K562 (cell line): ENCODE measurements at places on chromosomes 7 and 10. TPM values are rescaled to one million over a fixed set of nuclear protein-coding genes. Genes with fewer than 3 reads are reported as not detected.

DNA sequence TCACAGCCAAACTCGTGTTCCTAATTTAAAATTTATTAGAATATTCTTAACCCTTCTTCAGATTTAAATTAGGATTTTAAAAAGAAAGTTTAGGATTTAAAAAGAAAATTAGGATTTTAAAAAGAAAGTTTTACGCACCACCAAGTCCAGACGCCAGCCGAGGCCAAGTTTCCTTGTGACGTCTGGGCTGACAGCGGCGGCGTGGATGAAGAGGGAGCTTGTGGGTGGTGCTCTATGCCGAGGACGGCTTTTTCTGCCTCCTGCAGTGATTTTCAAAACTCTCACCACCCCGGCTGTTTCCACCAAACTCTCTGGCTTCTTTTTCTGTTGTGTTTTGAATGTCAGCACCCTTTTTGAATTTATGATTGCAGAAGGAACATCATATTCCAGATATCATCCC, 252.9 kb downstream of the DNAJB6 start:
- no peak for DNase-seq

DNA sequence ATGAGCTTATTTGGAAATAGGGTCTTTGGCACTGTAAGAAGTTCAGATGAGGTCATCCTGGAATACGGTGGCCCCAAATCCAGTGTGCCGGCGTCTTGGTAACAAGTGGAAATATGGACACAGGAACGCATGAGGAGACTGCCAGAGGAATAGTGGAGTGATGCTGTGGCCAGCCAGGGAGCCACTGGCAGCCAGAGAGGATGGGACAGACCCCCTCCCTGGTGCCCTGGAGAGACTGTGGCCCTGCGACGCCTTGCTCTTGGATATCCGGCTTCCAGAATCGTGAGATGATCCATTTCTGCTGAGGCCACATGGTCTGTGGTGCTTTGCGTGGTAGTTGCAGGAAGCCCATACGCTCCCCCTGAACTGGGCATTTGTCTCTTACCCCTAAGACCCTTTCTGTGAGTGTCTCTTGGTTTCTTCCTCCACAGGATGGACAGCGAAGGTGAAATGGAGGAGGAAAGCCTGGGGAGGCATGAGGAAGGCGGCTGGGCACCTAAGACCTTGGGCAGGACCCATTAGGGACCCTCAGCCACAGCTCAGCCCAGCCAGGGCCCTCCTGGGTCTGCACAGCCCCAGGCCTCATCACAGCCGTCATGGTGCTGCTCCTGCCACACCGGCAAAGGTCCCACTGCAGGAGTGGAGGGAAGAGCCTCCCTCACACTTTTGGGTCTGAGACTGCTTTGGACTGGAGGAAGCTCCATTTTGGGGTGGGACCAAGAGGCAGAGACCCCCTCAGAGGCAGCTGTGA, 53.6 kb downstream of the INSIG1 start:
- no peak for DNase-seq

DNA sequence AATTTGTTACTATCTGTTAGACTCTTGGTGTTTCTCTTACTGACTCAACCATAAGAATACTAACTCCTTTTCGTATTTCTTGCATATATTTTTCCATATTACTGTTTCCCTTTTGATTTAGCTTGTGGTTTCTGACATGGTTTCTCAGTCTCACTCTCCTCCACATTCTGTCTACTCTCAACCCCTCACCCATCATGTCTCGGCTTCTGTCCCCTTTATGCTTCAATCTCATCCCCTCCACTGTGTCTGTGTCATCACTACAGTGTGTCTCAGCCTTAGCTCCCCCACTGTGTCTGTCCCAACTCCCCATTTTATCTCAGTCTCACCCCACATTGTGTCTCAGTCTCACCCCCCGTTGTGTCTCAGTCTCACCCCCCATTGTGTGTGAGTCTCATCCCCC, 126.9 kb downstream of the VIPR2 start:
- DNase-seq = no peak

GRCh38 chr7:37901236-37901827, 15.3 kb downstream of the SFRP4 start:
- DNase-seq = peak; percentile 58

- DNase-seq = no peak
Observed at GRCh38 chr10:97873569-97873968, 23.9 kb downstream of the GOLGA7B start.

GRCh38 chr10:126165874-126166273, 222.4 kb downstream of the ADAM12 start:
- no peak for DNase-seq

DNA sequence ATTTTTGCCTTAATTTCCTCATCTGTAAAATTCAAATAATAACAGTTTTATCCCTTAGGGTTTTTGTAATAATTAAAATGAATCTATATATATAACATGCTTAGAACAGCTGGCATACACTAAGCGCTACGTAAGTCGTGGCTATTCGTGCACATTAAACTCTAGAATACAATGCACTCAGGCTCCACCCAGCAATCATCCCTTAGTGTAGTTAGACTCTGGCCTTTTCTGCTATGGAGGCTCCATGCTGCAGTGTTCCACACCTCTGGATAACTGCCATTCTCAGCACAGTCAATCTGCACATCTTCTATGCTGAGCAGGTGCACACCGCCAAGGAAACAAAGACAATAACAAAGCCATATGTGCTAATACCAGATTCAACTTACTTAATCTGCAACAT, 92.9 kb downstream of the IPMK start:
- DNase-seq = no peak

DNA sequence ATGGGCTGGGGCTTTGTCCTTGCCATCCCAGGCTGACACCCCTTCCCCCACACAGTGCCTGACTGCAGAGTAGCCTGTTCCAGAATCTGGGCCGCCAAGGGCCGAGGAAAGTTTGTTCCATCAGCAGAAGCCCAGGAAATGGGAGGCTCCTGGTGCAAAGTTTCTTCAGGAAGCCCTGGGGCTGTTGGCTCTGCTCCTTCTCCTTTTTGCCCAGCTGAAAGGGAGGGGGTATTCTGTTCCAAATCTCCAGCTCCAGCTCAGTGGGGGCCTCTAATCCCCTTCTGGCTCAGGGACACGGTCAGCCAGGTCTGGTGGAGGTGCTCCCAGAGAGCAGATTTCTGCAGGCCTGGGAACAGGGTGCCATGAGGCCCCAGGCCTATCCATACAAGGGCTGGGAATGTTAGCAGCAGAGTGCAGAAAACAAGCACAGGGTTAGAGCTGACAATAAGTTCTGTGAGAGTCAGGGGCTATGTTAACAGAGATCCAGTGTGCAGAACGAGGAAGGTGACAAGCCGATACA, 399.5 kb downstream of the RPS24 start:
- DNase-seq = no peak

DNA sequence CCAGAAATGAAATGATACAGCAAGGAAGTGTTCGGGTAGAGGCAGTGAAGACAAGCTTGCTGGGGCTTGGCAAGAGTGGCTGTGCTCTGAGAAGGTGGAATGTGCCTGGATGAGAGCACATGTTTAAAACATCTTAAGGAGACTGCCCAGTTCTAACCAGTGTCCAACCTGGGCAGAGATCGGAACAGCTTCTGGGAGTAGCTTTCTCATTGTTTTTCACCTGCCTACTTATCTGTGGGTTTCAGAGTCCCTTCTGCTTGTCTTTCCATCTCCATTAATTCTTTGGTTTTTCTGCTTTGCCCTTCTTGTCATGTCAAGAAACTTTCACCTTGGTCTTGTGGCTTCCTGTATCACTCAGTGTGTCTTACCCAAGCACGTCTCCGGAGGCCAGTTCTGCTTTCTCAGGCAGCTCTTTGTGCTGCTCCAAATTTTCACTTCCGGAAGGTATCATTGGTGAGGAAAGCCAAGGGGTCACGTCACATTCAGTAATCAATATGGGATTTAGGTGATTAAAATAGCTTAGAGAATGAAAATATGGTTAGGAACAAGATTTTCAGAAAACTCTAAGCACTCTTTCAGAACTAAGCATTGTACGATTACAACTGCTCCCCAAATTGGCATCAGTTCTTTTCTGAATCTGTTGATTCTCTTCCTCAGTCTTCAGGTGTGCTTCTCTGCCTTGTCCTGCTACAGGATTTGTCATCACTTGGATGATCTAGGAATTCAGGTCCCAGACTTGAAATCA, 5.5 kb upstream of the LAMB4 start:
- no peak for DNase-seq

- DNase-seq = no peak
Observed at GRCh38 chr7:37344886-37345579, 103.6 kb downstream of the ELMO1 start.

- no peak for DNase-seq
Observed at GRCh38 chr7:22989643-22990587, 24.0 kb downstream of the HYCC1 start.

DNA sequence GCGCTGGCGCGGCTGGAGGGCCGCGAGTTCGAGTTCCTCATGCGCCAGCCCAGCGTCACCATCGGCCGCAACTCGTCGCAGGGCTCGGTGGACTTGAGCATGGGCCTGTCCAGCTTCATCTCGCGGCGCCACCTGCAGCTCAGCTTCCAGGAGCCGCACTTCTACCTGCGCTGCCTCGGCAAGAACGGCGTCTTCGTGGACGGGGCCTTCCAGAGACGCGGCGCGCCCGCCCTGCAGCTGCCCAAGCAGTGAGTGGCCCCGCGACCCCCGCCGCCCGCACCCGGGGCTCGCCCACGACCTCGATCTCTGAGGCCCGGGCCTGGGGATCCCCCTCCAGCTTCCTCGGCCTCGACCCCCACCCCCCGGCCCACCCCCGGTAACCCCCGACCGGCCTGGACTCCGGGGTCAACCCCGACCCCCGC, 537 bp downstream of the FOXK1 start:
- peak; percentile 44 for DNase-seq

DNA sequence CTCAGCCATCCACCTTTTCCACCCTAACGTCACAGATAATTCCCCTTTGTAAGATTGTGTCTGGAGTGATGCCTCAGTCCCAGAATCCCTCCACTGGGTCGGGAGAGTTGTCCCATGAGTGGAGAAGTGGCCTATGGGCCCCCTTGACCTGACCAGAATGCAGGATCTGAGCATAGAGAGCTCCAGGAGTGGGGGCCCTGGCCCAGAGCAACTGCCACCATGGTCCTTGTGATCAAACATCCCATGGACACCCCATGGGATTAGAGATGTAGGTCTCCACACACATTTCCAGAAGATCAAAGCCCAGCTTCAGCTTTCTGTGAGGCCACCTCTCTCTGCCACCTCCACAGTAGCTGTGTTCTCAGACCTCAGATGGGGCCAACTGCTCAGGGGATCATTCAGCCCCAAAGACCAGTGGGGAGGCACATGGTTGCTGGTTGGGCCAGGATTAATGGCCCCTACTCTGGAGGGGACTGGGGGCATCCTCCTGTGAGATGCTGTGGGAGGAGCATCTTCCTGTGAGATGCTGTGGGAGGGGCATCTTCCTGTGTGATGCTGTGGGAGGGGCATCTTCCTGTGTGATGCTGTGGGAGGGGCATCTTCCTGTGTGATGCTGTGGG, 28.5 kb upstream of the DPYSL4 start:
- peak; percentile 16 for DNase-seq

DNA sequence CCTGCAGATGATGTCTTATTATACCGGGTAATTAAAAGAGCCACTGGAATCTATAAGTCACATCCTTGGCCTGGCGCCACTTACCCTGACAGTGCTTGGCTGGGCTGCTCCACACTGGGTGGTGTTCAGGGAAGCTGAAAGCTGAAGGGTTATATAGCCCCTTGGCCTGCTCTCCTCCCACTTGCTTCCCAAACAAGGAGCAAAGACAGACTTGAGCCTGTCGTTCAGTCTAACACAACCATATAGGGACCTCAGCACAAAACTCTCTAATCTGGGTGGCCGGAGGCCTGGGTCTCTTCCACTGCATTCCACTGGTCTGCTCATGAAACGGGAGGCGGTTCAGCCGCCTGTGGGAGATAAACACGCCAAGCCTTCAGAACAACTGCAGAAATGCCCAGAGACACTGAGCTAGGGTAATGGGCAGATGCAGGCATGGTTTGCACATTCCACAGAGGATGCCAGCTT, at the start of gene ACTA2:
Gene ACTA2, minus strand, starts transcription at position 127 of the 465 bp plus-strand sequence. CDS start 3,843 bp downstream, outside the sequence.
- no peak for DNase-seq

DNA sequence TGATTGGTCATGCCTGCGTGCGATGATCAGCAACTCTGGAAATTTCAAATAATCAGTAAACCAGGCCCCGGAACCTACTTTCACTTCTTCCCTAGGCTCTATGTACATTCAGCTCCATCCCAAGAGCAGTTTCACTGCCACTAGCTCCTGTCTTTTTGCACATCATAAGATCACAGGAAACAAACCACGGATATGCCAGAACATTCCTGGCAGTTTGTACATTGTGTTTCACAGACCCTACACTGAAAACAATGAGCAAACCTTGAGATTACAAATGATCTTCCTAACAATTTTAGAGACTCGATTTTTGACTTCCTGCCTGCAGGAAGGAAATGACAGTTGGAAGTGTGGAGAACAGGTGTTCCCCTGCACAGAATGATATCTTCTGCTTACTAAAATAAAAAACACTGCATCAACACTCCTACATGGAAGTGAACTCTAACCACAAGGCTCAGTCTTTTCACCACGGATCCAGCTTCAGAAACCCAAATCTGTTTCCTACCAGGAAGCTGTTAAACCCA, 7.6 kb upstream of the TMEM236 start:
- no peak for DNase-seq

- no peak for DNase-seq
Observed at GRCh38 chr7:112798274-112799159, 8.3 kb upstream of the TMEM168 start.

GRCh38 chr10:73117976-73118743, 7.9 kb downstream of the NUDT13 start:
- DNase-seq = peak; percentile 37

GRCh38 chr10:79434223-79434687, 11.2 kb downstream of the ZCCHC24 start:
- peak; percentile 50 for DNase-seq

DNA sequence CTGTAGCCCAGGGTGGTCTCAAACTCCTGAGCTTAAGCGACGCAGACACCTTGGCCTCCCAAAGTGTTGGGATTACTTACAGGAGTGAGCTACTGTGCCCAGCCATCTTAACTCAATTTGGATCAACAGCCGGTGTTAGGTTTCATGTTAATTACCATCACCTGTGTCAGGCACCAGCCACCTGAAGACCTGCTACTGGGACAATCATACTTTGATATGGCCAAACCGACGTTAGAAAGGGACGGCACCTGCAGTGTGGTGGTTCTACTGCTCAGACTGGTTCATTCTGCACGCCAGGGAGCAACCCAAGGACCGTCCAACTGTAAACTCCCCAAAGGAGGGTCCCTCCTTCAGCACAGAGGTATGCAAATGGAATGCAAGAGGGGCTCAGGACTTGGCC, 74.2 kb upstream of the CYTH3 start:
- DNase-seq = no peak

GRCh38 chr7:50652400-50653125, 87.4 kb upstream of the DDC start:
- no peak for DNase-seq

Gene LRGUK
- polyA plus RNA-seq = 0.07 and 0.16 TPM in 2 replicates

Gene C7orf57
- not detected in 2 replicates for polyA plus RNA-seq

Gene CALHM3
- not detected in 2 replicates for polyA plus RNA-seq

Gene OR2F1
- not detected in 2 replicates for polyA plus RNA-seq

Gene EBF3
- polyA plus RNA-seq = 0.04 TPM in 1 of 2 replicates, not detected in the other

Gene MMP21
- polyA plus RNA-seq = not detected in 2 replicates

Gene CDH23
- 0.43 and 1.2 TPM in 2 replicates for polyA plus RNA-seq

Gene ZPBP
- polyA plus RNA-seq = not detected in 2 replicates

Gene VWA2
- not detected in 2 replicates for polyA plus RNA-seq

Gene PRSS1
- polyA plus RNA-seq = not detected in 2 replicates
